ENCODE measurements at places on chromosomes 1 and 21.

DNA sequence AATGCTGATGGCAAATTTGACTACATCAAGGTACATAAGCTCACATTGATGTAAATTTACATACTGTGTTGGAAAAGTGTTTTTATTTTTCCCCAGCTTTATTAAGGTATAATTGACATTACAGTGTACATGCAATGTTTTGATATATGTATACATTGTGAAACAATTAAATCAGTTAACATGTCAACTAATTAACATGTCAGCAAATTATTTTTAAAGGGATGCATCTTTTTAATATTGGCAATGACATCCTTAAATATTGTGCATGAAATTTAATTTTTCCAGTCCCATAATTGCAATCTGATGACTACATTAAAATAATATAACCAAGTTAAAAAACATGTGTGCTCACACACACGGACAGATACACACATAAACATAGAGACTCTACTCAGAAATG is 9.4 kb downstream of the EFCAB7 start:
- no peak for DNase-seq

DNA sequence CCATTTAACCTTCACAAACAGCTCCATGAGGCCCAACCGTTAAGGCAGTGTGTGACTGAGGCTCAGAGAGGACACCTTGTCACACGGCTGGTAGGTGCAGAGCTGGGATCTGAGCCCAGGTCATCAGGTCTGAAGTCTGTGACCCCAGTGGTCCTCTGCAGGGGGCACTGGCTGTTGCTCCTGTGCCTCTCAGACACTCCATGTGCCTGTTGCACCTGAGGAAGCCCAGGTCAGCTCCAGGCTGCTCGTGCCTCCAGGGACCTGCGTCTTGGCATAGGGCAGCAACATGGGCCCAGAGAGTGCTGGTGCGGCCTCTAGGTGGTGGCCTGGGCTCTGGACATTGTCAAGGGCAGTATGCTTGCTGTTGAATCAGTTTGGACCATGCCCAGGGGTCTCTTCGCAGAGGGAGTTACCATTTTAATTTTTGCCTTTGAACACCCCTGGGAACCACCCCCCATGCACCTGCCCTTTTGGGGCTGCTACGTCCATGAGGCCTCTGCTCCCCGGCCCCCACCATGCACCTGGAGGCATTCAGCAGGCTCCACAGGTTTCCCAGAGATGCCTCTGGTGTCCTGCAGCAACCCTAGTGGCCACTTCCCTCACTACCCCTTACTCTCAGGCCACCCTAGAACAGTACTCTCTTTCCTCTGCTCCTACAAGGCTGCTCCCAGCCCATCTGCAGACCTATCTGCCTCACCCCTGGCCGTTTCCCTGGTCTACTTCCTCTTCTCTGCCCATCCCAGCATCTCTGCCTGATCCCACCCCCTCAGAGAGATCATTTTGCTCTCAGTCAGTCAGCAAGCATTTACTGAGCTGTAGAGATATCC is 25.2 kb upstream of the EPS8L3 start:
- no peak for DNase-seq

DNA sequence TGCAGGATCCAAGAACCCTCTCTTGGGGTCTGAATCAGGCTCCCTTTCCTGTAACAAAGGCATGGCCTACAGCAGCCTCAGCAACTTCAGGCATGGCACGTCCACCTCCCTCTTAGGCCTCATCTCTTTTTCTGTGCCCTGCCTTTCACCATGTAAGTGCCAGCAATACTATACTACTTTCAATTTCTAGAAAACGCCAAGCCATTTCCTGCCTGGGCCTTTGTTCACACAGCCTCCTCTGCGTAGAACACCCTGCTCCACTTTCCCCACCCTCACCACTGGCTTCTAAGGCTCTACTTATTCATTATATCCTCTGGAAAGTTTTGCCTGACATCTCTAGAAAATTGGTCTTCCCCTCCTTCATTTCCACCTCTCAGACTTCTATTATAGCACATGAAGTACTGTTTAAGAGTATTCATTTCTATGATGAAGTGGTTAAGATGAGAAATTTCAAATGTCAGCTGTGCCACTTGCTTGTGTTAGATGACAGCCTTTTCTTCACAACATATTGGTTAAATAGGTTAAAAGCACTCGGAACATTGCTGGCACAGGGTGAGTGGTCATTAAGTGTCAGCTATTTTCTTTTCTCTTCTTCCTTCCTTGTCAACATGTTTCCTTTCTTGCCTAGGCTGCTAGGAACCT is 41.6 kb upstream of the VWA5B1 start:
- DNase-seq = no peak

- no peak for DNase-seq
Observed at GRCh38 chr1:67394548-67394947, 35.7 kb downstream of the SERBP1 start.

DNA sequence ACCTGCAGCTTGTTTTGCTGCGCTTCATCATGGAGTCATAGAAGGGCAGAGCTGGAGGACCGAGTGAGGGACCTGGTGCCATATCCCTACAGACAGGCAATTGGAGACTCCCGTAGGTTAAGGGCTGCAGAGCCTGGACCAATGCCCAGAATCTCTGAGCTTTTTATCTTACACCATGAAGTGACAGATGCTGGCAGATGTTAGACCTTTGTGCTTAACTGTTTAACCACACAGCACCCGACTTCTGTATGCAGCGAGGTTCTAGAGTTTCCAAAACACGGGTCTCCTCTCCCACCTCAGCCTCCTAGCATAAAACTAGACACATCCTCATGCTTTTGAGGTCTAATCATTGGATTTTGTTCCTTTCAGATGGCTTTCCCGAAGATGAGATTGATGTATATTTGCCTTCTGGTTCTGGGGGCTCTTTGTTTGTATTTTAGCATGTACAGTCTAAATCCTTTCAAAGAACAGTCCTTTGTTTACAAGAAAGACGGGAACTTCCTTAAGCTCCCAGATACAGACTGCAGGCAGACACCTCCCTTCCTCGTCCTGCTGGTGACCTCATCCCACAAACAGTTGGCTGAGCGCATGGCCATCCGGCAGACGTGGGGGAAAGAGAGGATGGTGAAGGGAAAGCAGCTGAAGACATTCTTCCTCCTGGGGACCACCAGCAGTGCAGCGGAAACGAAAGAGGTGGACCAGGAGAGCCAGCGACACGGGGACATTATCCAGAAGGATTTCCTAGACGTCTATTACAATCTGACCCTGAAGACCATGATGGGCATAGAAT is 47.6 kb downstream of the B3GALT5 start:
- no peak for DNase-seq

DNA sequence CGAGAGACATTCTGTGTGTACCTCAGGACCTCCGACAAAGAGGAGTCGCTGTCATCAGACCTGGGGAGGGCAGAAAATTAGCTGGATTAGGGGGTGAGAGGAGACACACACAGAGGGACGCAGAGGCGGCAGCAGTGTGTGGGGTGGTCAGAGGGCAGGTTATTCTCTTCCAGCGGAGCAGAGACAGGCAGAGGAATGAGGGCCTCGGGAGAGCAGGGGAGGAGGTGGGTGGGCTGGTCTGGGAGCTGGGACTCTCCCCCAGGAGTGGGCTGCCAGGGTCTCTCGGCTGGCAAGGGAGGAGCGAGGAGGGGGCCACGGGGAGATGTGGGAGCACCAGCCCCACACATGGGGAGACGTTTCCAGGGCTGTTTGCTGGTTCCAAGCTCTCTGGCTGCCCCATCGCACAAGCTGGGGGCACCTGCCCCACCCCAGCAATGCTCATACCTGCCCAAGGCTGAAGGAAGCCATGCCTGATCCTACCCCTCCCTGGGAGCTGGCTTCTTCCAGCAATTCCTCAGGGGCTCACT is 40.4 kb downstream of the KIF21B start:
- no peak for DNase-seq

- peak; percentile 50 for DNase-seq
Observed at GRCh38 chr1:223845810-223846682, at the start of gene TP53BP2. TP53BP2 (minus strand) TSS chr1:223845947; CDS start chr1:223845680, 267 bp downstream.

GRCh38 chr1:16981269-16981849 is 939 bp upstream of the MFAP2 start:
- no peak for DNase-seq

DNA sequence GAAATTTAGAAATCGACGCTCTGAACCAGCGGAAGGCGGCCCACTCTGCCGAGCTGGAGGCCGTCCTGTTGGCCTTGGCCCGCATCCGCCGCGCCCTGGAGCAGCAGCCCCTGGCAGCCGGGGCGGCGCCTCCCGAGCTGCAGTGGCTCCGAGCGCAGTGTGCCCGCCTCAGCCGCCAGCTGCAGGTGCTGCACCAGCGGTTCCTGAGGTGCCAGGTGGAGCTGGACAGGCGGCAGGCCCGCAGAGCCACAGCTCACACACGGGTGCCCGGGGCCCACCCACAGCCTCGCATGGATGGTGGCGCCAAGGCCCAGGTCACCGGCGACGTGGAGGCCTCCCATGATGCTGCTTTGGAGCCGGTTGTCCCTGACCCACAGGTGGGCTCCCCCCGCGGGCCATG is 47.0 kb upstream of the DIP2A start:
- DNase-seq = no peak

DNA sequence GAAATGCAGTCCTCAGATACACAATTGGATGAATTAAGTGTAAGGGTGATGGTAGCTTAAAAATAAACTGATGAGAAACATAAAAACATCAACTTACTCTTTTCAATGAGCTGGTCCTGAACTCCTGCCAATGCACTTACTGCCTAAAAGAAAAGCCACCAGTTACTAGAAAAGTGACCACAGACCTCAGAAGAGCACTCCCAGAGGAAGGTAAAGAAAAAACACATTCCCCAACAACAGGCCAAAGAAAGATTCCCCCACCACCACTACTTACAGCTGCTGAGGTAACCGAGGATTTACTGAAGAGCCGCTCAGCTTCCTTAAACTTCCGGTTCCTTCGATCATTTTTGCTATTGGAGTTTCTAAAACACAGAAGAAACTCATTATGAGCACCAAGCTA is 5.4 kb downstream of the MEAF6 start:
- no peak for DNase-seq

DNA sequence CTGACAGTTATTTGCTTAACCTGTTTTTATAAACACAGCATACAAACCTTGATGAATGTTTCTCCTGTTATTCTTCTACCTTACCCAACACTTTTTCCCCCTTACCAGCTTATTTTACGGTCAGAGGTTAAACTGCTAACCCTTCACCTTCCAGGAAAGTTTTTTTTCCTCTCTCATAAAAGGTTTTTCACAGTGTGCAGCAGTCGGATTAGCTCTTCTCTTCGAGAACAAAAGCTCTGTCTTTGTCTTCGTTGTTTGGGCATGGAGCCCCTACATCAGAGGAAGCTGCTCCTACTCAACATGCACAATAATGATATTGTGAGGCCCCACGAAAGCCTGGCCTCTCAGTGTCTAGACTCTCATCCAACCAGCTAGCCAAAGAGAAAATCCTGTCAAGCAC is 42.0 kb downstream of the DENND1B start:
- DNase-seq = no peak

- DNase-seq = no peak
Observed at GRCh38 chr1:67675800-67676199, 9.2 kb upstream of the GADD45A start.

DNA sequence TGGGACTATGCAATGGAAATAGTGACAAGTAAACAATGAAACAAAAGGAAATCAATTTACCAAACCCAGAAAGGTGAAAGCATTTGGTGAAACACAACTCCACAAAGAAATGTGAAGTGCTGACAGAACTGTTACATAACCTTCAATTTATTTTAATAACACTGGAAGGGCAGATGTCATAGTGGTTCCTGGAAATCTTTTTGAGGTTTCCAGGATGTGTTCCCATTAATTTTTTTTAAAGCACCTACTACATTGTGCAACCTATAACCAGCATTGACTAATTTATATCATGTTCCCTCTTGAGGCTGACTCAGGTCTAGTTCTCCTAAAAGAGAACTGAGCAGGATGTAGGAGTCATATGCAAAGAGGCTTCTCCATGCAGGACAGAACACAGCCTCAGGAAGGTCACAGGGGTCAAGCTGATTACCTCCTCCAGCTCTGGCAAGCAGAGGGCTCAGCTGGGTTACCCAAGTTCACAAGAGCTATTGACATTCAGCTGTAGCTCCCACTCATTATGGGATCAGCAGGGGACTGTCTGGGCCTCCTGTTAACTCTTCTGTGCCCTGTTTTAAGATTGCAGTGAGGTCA is 157.1 kb upstream of the NRIP1 start:
- no peak for DNase-seq

DNA sequence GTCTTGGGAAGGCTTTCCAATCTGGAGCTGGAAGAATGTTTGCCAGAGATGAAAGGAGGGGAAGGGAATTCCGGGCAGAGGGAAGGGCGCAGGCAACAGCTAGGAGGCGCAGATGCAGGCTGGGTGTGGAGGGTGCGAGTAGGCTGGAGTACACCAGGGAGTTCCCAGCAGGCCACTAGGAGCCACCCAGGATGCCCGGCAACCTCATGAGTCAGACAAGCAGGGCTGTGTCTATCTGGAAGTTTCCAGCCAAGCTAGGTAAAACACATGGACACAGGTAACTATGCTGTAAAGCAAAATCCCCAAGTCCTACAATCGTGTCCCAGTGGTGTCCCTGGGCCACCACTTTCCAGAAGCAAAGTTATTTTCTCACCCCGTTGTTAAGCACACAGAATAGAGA is 990 bp upstream of the NBL1 start:
- no peak for DNase-seq

- DNase-seq = no peak
Observed at GRCh38 chr1:76006234-76006633, 68.3 kb upstream of the ST6GALNAC3 start.

DNA sequence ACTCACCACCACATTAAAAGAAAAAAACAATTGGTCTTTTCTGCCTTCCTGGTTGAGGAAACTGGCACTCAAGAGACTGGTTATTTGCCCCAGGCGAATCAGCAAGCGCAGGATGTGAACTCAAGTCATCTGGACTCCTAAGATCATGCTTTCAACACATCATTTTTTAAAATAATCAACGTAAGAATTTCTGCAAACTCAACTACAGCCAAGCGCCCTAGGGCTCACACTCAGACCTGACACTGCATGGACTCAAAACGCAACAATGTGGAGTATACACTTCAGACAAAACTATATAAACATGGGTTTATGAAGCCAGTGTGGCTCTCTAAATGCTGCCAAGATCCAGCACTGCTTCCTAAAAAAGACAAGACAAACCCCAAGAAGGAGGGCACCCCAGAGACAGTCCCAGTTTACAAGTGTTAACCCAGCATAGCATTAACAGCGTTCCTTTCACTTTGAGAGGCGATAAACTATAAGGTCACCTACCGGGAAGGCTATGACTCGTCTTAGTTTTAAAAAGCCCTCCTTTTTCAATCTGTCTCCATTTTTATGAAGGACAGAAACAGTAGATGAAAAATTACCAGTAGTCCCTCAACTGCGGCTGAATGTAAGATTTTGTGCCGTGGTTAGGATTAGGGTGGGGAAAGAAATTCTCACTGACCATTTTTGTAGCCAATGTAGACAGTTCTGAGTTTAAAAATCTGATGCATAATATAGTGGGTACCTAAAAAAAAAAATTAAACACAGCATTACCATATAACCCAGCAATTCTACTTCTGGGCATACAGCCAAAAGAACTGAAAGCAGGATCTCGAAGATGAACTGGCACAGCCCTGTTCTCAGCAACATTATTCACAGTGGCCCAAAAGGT is 54.8 kb downstream of the SIPA1L2 start:
- no peak for DNase-seq

GRCh38 chr1:163758977-163759670 is 437.4 kb downstream of the NUF2 start:
- no peak for DNase-seq

GRCh38 chr1:108200687-108201051 is 526 bp upstream of the SLC25A24 start:
- peak; percentile 7 for DNase-seq

Data from stimulated activated CD8-positive, alpha-beta memory T cell treated with anti-CD3 and anti-CD28 coated beads, Interleukin-4, amount 100 ng/mL, for 4 hours (primary cell).